GOT3 (cell line): ENCODE measurements at places on chromosomes 3 and 15.

DNA sequence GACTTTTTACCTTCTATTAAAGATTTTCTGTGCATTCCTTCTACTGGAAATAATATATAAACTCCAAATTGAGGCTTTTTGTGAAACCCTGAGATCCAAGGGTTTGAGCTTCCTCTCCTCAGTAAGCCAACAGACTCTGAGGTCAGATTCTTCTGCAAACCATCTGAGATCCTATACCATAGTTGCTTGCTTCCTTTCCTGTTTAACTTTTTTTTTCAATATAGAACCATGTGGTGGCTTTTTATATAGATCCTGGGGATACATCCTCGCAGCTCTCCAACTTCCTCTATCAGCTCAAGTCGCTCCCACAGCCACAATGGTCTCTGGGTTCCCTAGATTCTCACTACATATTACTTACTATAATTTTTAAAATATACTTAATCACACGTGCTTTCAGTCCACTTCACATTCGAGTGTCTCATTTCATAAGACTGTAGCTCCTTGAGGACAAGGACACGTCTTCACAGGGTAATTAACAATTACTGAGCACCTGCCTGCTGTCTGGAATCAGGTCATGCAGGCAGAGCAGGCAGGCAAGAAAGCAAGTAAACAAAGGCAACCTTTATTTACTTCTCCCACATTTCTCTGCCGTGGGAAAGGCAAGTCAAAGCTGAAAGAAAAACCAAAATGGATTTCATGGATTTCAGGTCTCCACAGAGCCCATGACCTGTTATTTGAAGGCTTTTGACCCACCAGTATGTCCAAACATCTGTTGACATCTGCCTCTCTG is 941.5 kb downstream of the FHIT start:
- DNase-seq, result no peak

DNA sequence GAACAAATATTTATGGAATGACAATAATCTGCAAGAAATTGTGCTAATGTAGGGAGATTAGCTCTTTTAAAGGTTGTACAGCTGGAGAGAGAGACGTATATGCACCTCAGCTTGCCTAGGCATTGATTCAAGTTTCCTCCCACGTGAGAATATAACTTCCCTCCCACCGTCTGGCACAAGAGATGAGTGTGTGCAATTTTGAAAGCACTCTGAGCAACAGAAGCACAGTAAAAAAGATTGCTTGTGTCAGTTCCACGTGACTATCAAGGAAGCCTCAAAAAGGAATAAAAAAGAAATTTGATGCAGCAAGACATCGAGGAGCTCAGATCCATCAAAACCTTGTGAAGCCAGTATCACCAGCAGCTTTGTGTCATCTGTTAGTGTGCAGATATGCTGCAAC is 435.3 kb downstream of the TUSC7 start:
- no peak for DNase-seq

DNA sequence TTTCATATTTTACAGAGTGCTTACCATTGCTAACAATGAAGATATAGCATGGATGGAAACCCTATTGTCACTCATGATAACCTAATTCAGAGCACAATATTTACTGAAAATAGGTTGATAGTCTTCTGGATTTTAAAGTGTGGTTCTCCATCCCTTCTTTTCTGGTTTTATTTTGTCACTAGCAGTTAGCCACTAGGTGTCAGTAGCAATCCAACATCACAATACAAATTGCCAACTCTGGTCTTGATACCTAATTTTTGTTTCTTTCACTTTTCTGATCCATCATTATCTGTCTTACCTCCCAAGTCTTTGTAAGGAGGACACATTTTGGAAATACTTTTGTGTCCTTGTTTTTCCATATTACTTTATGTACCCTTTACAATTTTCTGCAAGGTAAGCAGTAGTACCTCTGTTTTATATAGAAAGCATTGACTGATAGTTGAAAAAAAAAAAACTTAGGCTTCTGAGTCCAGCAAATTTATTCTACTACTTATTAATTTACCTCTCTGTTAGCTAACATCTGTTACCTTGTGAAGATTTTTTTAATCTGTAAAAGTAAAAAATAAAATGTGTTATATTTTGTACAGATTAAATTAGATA is 28.3 kb upstream of the CRYBG3 start:
- no peak for DNase-seq

GRCh38 chr15:62119227-62119864 is 45.7 kb downstream of the C2CD4B start:
- DNase-seq, result no peak

- DNase-seq, result no peak
Measured at GRCh38 chr3:186093271-186093900, 15.5 kb downstream of the ETV5 start.
